CD4-positive, alpha-beta memory T cell (primary cell): ENCODE measurements at places on chromosomes 6 and 20. TPM values are rescaled to one million over a fixed set of nuclear protein-coding genes. Genes with fewer than 3 reads are reported as not detected.
A peak's percentile ranks its signal among the peaks of the same experiment; 100 is the strongest.

DNA sequence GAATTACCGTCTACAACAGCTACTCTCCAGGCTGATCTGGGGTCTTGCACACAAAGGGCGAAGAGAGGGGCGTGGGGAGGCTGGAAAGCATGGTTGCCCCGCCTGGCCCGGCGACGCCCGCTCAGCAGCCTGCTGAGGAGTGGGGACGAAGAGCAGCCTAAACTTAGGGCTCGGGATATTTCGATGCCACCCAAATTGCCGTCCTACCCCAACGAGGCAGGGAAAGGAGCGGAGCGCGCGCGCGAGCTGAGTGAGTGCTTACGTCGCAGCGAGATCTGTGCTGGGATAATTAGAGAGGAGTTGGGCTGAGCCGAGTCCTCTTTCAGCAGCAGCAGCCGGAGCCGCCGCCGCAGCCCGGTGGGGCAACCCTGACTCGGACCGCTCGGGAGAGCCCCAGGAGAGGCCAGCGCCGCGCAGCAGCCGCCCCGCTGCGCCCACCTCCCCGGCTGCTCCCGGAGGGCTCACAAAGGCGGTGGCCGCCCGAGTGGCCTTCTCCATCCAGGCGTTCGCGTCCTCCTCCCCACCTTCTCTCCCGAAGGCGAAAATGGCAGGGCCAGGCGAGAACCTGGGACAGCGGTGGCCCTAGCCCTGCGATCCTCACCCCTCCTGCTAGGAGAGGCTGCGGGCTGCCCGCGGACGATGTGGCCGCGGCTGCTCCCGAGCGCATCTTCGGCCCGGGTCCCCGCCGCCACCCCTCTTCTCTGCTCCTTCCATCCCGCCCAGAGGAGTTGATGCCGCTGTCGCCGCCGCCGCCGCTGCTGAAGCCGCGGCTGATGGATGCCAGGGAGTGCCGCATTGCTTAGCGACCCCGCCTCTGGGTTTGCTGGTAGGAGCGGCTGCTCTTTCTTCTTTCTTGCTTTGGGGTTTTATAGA, at the start of gene CLVS2:
TSS of gene CLVS2 (plus strand) at position 315 of the 873 bp plus-strand sequence. CDS start 1,543 bp downstream, outside the sequence.
- H3K4me3 ChIP-seq, result no peak within 1 kb of the TSS
- H3K4me1 ChIP-seq, result no peaks in the 10 kb centered on the region
- H3K36me3 ChIP-seq, result no peaks in the 10 kb centered on the region
- no peak for DNase-seq
- no peaks in the 10 kb centered on the region for H3K27me3 ChIP-seq
- no peak within 1 kb of the TSS for H3K27ac ChIP-seq

GRCh38 chr20:59024111-59024530, 4.9 kb downstream of the TUBB1 start:
- peaks cover 68% of the 10 kb centered on the region for H3K36me3 ChIP-seq
- H3K27ac ChIP-seq, result no peak overlapping the region
- DNase-seq, result no peak
- H3K4me3 ChIP-seq, result no peak overlapping the region

DNA sequence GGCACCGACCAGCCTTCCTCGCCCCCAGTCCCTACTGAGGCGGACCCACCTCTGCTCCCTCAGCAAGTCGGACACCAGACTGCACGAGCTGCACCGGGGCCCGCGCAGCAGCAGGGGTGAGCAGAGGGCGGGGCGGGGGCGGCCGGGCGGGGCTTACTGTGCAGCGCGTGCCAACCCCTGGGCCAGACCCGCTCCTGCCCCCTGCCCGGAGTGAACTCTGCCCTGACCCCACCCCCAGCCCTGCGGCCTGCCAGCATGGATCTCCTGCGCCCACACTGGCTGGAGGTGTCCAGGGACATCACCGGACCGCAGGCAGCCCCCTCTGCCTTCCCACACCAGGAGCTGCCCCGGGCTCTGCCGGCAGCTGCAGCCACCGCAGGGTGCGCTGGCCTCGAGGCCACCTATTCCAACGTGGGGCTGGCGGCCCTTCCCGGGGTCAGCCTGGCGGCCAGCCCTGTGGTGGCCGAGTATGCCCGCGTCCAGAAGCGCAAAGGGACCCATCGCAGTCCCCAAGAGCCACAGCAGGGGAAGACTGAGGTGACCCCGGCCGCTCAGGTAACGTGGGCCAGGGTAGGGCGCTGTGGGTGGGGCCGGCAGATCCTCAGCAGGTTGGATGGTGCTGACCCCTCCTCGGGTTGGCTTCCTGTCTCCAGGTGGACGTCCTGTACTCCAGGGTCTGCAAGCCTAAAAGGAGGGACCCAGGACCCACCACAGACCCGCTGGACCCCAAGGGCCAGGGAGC, 1.5 kb upstream of the SLC2A4RG start:
- peaks cover 33% of the 10 kb centered on the region for H3K4me1 ChIP-seq
- peak; percentile 37 for DNase-seq
- peak overlapping the region; percentile 46 for H3K27ac ChIP-seq
- H3K4me3 ChIP-seq, result no peak overlapping the region
- no peaks in the 10 kb centered on the region for H3K27me3 ChIP-seq

DNA sequence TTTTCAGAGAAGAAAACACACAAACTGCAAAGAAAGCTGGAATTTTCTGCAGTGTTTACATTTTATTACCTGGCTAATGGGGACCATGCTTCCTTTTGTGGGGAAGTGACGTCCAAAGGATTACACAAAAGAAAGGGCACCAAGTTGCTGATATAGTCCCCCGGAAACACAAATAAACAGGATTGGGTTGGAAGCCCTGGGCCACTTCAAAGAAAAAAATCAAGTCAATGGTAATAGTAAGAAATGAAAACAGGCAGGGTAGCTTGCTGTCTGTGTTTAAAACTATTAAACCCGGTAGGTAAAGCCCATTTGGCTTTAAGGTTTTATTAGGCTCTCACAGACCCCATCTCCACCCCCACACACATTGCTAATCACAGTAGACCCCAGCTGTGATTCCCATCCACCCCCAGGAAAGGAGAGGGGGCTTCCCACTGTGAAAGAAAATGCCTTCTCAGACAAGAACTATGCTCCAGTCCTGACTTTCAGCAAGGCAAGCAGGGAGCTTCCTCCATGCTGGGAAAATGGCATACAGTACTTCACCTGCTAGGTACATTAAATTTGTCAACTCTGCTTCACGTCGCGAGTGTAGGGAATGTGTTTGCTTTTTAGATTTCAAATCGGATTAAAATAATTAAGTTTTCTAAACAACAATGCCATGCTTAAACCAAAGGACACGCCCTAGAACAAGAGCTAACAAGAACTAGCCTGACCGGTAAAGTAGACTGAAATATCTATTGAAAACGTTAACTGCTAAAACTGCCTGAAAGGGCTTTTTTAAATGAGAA, 1.1 kb downstream of the PERP start:
- H3K4me3 ChIP-seq, result peak overlapping the region; percentile 60
- no peak overlapping the region for H3K27ac ChIP-seq
- peaks cover 25% of the 10 kb centered on the region for H3K4me1 ChIP-seq
- no peaks in the 10 kb centered on the region for H3K36me3 ChIP-seq

- no peaks in the 10 kb centered on the region for H3K36me3 ChIP-seq
- H3K4me3 ChIP-seq, result no peak overlapping the region
- H3K4me1 ChIP-seq, result no peaks in the 10 kb centered on the region
- H3K27me3 ChIP-seq, result peaks cover under 1% of the 10 kb centered on the region
Observed at GRCh38 chr6:13918686-13919250, 6.0 kb upstream of the RNF182 start.

GRCh38 chr20:1298888-1299511, 29.9 kb downstream of the SDCBP2 start:
- H3K4me1 ChIP-seq, result peaks cover 13% of the 10 kb centered on the region
- no peak overlapping the region for H3K4me3 ChIP-seq
- no peak overlapping the region for H3K27ac ChIP-seq
- DNase-seq, result no peak
- H3K36me3 ChIP-seq, result no peaks in the 10 kb centered on the region

GRCh38 chr6:99378636-99379035, 15.4 kb downstream of the COQ3 start:
- H3K27me3 ChIP-seq, result no peaks in the 10 kb centered on the region
- no peak for DNase-seq
- H3K36me3 ChIP-seq, result no peaks in the 10 kb centered on the region
- no peak overlapping the region for H3K27ac ChIP-seq

DNA sequence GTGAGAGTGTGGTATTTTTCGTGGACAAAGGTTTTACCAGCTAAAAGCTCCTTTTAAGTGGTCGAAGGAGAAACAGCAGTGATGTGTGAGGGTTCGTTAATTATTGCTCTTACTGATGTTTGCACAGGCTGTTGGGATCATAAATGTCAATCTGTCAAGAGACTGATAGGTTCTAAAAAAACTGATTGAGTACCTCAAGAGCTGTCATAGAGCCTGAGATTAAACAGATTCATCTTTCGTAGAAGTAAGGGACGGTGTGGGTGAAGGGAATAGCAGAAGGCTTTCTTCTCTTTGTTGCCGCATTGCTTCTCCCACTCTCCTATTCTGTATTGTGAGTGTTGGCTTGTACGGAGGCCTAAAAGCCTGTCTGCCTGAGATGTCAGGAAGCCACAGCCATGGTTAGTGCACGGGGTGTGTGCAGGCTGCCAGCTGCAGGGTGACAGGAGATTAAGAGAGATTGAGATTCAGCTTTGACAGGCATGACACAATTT, 291.0 kb downstream of the ZFAND3 start:
- H3K4me3 ChIP-seq, result no peak overlapping the region
- no peak for DNase-seq
- H3K27me3 ChIP-seq, result no peaks in the 10 kb centered on the region
- no peaks in the 10 kb centered on the region for H3K4me1 ChIP-seq
- no peak overlapping the region for H3K27ac ChIP-seq

DNA sequence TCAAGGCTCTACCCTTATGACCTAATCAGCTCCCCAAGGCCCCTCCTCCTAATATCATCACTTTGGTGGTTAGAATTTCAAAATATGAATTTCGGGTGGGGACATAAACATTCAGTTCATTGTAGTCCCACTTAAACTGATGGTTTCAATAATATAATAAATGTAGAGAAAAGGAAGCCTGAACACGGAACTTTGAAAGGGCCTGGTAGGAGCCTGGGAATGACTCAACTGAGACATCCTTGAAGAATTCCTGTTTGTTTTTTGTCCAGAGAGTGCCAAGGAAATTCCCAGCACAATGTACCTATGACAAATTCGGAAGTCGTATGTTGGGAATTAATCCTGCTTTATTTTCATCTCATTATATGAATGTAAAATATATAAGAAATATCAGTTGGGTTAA, 457.9 kb downstream of the PLCB1 start:
- H3K4me1 ChIP-seq, result no peaks in the 10 kb centered on the region
- no peaks in the 10 kb centered on the region for H3K36me3 ChIP-seq
- H3K27me3 ChIP-seq, result no peaks in the 10 kb centered on the region

DNA sequence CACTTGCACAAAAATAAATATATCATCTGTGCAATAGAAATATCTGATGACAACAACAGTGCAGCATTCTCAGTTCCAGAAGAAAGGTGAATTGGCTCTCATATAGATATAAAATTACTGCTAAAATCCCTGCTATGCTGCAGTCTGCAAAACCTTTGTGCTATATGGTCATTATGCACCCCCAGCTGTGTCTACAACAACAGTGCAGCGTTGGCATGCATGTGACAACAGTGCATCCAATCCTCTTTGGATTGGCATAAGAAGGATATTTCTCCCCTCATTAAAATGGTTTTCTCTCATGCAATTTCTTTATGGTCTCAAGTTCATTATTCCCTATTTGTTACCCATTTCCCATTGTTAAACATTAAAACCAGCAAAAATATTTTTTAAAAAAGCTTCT, 23.1 kb downstream of the OR2B6 start:
- no peak overlapping the region for H3K4me3 ChIP-seq
- no peak overlapping the region for H3K27ac ChIP-seq
- H3K4me1 ChIP-seq, result no peaks in the 10 kb centered on the region
- H3K27me3 ChIP-seq, result peaks cover 3% of the 10 kb centered on the region
- no peaks in the 10 kb centered on the region for H3K36me3 ChIP-seq

- DNase-seq, result no peak
- no peaks in the 10 kb centered on the region for H3K36me3 ChIP-seq
- H3K27me3 ChIP-seq, result no peaks in the 10 kb centered on the region
- H3K4me1 ChIP-seq, result peaks cover 3% of the 10 kb centered on the region
- no peak overlapping the region for H3K27ac ChIP-seq
Observed at GRCh38 chr6:142697922-142698321, 247.1 kb downstream of the HIVEP2 start.

DNA sequence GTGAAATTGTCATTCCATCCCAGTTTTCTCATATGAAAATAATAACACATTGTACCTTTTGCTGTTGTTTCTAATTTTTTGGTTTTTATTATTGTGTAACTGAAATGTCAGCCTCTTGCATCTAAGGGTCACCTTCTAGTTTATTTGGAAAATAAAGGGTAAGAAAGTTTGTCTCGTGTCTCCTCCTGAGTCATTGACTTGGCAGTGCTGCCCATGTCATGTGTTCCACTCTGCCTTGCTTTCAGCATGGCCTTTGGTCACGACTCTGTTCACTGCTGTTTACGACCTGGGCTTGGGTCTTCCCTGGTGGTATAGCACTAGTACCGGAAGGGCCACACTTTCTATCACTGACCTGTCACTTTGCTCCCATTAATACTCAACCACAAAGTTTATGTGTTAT, 171.4 kb upstream of the RSPO3 start:
- H3K4me1 ChIP-seq, result no peaks in the 10 kb centered on the region
- no peak overlapping the region for H3K4me3 ChIP-seq
- H3K27ac ChIP-seq, result no peak overlapping the region
- H3K36me3 ChIP-seq, result no peaks in the 10 kb centered on the region

DNA sequence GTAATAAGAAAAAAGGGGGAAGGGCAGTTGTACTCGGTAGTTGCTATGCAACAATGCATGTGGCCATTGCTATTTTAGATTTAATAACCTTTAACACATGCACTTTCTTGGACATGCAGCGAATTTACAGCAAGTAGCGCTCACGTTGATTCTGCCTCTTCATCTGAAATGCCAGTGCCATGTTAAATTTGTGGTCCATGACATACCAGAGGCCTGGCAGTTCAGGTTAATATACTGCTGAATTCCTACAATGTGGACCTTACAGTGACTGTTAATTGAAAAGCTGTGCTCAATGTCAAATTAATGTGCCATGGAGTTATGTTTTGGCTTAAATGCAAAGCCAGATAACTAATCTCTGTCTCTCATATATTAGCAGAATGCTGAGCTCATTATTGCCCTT, 699.7 kb downstream of the DOK5 start:
- no peaks in the 10 kb centered on the region for H3K4me1 ChIP-seq
- DNase-seq, result no peak
- H3K36me3 ChIP-seq, result no peaks in the 10 kb centered on the region

The MAN1A1 gene
- 12.3 TPM for total RNA-seq

The TP53TG5 gene
- 0.36 TPM for total RNA-seq

The SLC25A27 gene
- total RNA-seq, result 2.6 TPM

The RTF2 gene
- 67.0 TPM for total RNA-seq

The SIM1 gene
- not detected for total RNA-seq

The C20orf96 gene
- 1.8 TPM for total RNA-seq

The MUC21 gene
- total RNA-seq, result not detected
